RCC 7860 (cell line): ENCODE measurements at places on chromosomes 16 and 17.

- no peak for DNase-seq
Observed at GRCh38 chr17:48769009-48769675, 40.6 kb upstream of the HOXB13 start.

DNA sequence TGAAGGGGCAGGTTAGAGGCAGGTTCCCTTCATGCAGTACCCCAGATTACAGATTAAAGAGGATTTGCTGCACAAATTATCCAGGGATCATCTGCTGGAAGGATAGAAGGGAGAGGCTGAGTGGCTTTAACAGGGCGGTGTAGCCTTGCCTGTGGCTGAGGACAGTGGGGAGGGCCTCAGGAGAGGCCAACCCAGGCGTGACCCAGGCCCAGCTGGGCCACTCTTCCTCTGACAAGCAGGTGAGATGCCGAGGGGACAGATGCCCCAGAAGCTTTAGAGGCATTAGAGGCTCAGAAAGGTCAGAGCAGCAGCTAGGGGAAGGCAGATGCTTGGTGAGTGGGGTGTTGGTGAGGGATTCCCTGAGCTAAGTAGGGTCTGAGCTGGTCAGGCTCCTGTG lies 18.1 kb upstream of the MTMR4 start:
- DNase-seq = no peak

- no peak for DNase-seq
Observed at GRCh38 chr16:84583995-84584394, 33.9 kb downstream of the COTL1 start.

DNA sequence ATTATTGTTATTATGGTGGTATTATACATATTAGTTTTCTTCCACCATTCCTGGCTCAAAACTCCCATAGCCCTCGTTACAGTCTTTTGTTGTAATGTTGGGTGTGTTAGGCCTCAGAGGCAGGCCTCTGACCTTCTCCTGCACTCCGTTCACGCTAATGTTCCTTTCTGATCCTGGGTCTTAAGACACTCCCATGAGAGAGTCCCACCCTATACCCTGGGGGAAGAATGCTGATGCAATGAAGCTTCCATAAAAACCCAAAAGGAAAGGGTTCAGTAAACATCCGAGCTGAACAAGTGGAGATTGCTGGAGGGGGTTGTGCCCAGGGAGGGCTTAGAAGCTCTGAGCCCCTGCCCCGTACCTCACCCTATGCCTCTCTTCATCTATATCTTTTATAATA lies 141.3 kb upstream of the NETO2 start:
- DNase-seq = no peak

DNA sequence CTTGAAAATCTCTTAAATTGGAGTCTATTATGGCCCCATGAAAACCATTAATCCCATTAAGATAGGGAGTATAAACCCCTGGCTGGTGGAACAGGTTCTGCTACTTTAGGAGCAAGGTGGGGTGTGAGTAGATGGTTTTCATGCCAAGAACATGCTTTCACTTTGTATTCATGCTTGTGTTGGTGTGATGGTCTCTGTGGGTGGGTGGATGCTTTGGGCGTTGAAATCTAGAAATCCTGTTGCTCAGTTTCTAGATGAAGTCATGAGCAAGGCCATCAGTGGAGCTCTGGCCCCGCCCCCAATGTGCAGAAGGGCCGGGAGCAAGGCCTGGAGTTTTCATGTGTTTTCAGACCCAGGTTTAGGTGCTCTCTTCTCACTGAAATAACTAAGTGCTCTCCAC lies 20.1 kb downstream of the PLD6 start:
- DNase-seq = no peak

DNA sequence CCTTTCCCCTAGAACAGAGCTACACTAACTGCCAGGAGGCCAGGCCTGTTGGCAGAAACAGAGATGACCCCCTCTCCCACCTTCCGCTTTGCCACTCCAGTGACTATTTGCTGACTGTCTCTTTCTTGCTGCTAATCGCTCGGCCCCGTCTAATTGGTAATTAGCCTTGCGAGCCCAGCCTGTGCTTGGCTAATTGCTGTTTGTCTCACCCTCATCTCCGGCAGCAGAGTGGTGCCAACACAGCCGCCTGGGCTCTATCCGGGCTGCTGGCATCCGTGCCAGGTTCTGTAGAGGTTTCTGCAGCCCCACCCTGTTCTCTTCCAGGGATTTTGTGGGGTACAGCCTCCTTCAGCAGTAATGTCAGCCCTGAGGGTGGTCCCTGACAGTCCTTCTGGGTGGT lies 27.4 kb upstream of the PHB1 start:
- DNase-seq = no peak

DNA sequence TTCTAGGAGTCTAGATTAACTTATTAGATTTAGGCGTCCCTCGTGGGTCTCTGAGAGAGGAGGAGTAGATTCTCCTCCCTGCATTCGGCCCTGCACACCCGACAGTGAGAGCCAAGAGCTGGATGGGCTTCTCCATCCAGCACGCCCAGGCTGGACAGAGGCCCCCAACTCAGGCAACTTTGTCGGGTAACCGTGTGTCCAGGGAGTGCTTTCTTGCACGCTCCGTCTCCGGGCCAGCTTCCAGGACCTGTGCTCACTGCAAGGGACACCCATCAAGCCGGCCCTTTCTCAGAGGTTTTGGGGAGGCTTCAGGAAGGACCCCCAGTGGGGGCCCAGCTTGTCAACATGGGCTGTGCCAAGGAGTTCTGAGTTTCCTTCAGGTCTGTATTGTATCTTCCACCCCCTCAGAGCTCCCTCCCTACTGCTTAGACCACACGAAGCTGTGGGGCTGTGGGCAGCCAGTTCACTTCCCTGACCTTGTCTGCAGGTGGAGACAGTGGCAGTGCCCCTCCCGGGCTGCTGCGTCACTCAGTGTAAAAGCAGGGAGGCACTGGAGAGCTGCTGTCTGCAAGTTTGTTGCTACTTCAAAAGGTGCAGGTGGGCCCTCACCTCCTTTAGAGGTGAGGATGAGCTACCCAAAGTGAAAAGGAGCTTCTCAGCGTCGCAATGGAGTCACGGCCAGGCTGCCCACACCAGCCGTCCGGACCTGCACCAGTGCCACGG lies 24.0 kb upstream of the C16orf78 start:
- DNase-seq = no peak

- no peak for DNase-seq
Observed at GRCh38 chr16:5634666-5635180, 537.1 kb upstream of the EEF2KMT start.

GRCh38 chr16:52570495-52571091 lies 23.6 kb upstream of the TOX3 start:
- DNase-seq = no peak

GRCh38 chr17:17739388-17740066 lies 58.3 kb downstream of the RAI1 start:
- DNase-seq = peak; percentile 17

- DNase-seq = no peak
Observed at GRCh38 chr16:66299349-66299748, 67.1 kb upstream of the CDH5 start.

DNA sequence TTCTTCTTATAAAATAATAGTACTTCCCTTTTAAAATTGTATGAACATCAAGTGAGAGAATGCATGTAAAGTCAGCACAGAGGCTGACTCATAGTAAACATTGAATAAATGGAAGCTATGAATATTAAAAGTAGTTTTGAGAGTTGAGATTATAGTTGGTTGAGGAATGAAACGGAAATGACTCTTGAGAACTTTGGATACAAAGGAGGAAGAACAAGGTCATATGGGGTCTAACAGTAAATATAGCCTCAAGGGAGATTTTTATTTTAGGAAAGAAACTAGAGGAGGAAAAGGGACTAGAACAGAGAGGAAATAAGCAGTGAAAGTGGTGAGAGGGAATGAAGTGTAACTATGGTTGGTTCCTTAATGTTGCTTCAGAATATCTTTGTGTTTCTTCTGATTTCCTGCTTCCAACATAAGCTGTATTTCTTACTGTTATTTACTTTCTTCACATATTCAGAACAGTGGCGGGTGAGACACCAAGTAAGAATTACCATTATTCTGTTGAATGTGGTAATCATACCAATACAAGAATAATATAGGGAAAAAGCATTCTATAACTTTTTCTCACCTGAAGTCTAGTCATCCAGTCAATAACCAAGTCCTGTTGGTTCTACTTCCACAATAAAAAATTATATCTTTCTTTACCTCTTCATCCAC lies 165.1 kb downstream of the CHD9 start:
- no peak for DNase-seq

GRCh38 chr16:59964232-59964924 lies 1230.3 kb upstream of the GOT2 start:
- DNase-seq = no peak

- no peak for DNase-seq
Observed at GRCh38 chr17:56298846-56299245, 145.6 kb downstream of the ANKFN1 start.

DNA sequence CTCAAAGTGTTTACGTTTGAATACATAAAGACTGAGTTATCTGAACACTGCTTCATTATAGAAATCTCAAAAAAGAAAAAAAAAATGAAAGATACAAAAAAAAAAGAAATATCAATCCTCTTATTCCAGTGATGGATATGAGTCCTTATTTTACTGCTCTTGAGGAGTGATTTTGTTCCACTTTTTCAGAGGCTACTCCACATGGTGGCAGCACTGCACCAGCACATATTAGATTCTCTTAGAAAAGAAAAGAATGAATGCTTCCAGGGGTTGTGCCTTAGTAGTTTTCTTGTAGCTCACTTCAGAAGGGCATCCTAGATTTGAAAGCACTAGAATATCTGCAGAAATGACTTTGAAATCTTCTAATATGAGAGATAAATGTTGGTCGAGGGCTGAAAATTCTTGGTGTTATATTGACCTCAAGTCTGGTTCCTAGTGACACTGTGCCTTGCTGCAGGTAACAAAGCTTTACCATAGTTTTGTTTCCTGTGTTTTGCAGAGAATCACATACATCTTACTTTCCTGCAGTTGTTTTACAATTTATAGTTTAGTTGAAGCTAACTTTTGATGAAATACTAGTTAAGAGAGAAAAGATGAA lies 25.9 kb downstream of the AP2B1 start:
- peak; percentile 17 for DNase-seq

GRCh38 chr16:65196420-65197075 lies 74.7 kb upstream of the CDH11 start:
- DNase-seq = no peak

- no peak for DNase-seq
Observed at GRCh38 chr16:88610909-88611812, 27.2 kb upstream of the IL17C start.

DNA sequence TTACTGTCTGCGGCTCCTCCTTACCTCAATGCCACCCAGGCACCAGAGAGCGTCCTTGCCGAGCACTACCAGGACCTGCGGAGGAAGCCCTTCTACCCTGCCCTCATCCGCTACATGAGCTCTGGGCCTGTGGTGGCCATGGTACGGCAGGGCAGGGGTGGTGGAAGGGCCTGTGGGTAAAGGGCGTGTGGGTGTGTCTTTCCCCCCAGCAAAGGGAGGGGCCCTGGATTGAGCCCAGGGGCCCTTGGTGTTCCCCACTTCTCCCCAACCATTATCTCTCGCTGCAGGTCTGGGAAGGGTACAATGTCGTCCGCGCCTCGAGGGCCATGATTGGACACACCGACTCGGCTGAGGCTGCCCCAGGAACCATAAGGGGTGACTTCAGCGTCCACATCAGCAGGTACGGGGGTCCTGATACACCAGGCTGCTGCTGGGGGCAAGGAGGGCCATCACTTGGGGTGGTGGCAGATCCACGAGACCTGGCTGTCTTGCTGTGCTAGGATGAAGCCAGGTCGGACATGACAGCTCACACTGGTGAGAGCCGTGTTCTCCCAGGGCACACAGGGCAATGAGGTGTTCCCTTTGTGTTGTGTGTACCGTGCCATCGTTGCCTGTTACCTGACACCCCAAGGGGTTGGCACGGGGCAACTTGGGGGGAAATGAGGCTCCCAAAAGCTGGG lies 2.2 kb upstream of the DECR2 start:
- no peak for DNase-seq

DNA sequence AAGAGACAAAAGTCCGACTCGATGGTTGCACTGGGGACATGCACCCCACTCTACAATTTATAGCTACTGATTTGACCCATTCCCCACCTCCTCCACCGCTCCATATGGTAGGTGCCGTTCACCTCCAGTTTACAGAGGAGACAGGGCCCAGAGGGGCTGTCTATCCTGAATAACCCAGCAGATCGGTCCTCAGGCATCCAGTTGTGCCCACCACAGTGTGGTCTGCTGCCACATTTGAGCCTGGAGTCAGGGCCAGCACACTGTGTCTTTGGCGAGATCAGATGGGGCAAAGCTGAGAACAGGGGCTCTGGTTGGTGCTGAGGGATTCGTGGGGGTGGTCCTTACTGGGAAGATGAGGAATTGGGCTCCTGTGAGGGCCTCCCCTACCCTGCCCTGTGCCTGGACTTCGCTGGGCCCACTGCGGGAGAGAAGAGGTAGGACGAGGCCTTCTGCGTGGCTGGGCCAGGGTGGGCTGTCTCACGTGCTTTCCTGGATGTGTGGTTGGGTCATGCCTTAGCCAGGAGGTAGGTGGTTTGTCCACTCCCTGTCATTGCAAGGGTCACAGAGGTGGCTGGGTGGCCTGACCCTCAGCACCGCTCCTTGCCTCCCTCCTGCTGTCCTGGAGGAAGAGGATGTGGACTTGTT lies 2.8 kb downstream of the ADCY7 start:
- DNase-seq = no peak

- DNase-seq = peak; percentile 73
Observed at GRCh38 chr17:29133121-29133713, 47.0 kb downstream of the MYO18A start.

GRCh38 chr17:71921796-71922195 lies 199.0 kb upstream of the SOX9 start:
- peak; percentile 23 for DNase-seq

GRCh38 chr16:57013902-57014301 lies 24.5 kb downstream of the NLRC5 start:
- DNase-seq = no peak

GRCh38 chr17:65926599-65926998 lies 265.3 kb downstream of the CEP112 start:
- DNase-seq = no peak

DNA sequence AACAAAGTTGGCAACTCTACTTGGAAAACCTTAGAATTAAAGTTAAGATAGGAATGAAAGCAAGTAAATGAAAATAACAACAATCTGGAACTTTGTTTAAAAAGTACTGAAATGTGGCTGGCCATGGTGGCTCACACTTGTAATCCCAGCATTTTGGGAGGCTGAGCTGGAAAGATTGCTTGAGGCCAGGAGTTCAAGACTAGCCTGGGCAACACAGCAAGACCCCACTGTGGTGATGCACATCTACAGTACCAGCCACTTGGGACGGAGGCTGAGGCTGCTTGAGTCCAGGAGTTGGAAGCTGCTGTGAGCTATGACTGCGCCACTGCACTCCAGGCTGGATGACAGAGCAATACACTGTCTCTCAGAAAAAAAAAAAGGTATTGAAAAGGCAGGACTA lies 51.7 kb downstream of the SYNRG start:
- no peak for DNase-seq

GRCh38 chr16:46658925-46659324 lies 30.1 kb downstream of the VPS35 start:
- no peak for DNase-seq
